Spinal cord (tissue), 10 donors: ENCODE measurements at places on chromosomes 5 and 9. TPM values are rescaled to one million over a fixed set of nuclear protein-coding genes. Genes with fewer than 3 reads are reported as not detected.

- no peak for DNase-seq
Measured at GRCh38 chr5:79702606-79703380, 13.2 kb downstream of the CMYA5 start.

DNA sequence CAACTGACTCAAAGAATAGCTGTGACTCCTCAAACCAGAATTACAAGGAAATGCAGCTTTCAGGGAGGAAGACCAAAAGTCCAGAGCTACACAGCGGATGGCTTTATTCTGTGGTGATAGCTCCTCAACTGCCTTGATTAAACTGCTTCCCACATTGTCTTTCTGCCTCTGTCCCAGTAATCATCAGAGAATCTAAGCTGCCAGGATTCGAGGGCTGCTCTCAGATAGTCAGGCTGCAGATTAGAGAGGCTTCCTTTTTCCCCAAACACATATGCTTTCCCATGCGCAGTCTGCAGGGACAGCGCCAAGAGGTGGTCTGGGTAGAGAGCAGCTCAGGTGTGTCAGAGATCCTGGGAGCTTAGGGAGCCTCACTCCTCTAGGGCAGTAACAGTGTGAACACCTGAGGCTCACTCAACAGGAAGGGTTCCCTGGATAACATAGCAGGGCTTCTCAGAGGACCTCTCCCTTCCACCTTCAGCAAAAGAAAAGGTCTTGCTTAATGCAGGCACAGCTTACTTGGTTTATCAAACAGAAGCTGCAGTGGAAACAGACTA lies 439.9 kb upstream of the TLE4 start:
- no peak for DNase-seq

- DNase-seq, result no peak
Measured at GRCh38 chr9:124498040-124498439, 9.2 kb downstream of the NR5A1 start.

DNA sequence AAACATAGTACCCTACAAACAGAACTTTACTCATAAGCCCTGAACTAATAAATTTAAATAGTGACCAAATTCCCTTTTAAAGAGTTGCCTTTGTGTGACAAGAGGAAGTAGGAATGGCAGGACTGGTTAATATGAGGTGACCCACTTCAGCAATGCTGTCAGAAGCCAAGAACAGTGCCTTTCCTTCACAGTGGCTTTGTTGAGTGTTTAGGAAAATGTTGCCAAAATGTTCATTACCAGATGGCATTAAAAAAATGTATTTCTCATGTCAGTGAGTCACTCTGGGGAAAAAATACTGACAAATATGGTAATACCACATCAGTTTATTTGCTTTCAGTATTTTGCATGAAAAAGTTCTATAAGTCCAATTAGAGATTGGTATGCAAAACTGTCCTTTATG lies 103.3 kb downstream of the DIRAS2 start:
- DNase-seq, result peak; percentile 6

GRCh38 chr9:112325127-112325526 lies 8.3 kb downstream of the PTBP3 start:
- DNase-seq, result no peak

The ARSK gene
- total RNA-seq, result 11.6 TPM

The TESK1 gene
- 21.8 TPM for total RNA-seq

The PRDM9 gene
- total RNA-seq, result not detected
